ENCODE measurements at places on chromosomes 16 and 17.

- no peak for DNase-seq
These were observed 12.7 kb upstream of the FLYWCH1 start for GRCh38 chr16:2898831-2899563.

DNA sequence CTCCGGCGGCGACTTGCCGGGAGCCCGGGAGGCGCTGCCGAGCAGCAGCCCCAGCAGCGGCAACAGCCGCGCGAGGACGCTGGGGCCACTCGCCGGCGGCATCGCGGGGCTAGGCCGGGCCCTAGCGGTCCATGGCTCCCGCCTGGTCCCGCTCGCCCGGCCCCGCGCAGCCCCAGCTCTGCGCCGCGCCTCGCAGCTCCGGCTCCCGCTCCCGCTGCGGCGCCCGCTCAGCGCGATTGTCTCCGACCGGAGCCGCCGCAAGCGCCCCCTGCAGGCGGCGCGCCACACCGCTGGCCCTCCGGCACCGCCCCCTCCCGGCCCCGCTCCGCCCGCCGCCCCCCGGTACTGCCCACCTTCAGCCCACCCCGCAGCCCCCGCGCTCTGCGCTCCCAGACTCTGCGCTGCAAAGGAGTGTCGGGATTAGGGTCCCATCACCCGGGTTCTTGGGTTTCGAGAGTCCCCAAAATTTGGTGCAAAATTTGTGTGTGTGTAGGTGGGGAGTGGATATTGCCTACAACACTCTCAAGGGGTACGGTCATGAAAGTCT is at the start of gene FAM171A2:
FAM171A2 (minus strand) TSS at position 241 of the 547 bp plus-strand sequence; CDS start at position 102, 139 bp downstream.
- peak; percentile 47 for DNase-seq

DNA sequence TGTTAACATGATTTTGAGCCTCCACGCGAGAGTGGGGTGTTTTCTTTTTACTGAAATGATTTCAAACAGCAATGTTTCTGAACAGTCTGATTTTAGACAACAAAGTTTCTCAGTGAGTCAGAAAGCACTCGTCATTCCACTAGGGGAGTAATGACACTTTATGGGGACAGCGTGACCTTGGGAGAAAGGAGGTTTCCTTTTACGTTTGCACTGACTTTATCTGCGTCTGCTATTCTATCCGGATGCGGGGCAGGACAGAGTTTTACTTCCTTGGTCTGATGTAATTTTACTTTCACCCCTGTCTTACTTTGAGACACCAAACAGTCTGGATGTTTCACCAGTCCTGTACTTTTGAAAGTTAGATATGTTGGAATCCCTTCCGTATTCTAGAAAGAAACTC is 20.7 kb downstream of the SLC47A1 start:
- no peak for DNase-seq

GRCh38 chr17:77875881-77876509 is 82.5 kb upstream of the TNRC6C start:
- peak; percentile 34 for DNase-seq

DNA sequence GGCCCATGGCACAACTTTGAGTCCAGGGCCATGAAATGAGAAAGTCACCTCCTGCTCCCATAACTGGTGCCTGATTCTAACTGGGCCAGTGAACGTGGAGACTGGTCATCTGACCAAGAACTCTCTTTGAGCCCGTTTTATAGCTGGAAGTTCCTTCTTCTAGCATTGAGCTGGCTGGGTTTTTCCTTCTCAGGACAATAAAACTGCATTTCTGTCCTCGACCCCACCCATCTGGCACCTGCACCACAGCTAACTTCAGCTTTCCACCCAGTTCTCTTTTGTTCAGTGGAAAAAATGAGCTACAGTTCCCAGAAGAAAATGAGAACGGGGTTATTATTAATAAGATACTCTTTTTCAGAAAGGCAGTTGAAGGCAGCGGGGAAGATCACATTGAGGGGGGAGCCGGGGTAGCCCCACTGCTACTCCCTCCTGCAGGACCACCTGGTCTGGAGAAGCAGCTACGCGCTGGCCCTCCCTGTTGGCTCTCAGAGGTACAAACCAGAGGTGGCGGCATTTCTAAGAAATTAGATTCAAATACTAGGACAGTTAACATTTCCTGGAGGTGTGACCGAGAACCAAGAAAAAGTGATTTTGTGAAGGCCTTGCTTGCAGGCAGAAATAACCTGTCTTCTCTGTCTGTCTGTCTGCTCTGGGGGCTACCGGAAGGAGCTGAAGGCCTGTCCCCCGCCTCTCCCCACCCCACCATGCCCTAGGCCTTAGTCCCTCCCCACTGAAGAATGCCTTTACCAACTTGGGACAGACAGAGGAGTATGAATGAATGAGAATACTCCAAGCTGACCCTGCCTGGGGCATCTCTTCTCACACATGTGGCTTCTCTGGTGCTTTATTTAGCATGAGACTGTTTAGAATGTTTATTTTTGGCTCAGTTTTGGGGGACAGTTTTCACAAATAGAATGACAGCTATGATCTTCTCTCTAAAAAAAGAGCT is 123.9 kb downstream of the XYLT1 start:
- no peak for DNase-seq

- DNase-seq, result no peak
These were observed 2.0 kb upstream of the PCTP start for GRCh38 chr17:55748841-55749240.

DNA sequence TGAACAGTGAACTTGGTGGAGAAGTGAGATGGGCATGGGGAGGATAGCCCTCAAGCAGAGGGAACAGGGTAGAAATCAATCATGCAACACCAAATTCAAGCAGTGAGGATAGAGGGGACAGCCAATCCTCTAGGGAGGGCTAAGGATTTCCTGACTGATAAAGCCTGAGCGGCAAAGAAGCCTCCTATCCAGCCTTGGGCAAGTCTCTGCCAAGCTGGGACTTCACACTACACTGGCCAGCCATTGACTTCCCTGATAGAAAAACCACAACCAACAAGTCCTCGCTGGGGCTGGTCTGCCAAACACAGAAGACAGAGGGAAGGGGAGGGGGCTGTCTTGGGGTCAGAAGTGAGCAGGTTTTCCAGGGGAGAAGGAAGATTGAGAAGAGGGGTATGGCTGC is 2.5 kb upstream of the FBXL19 start:
- DNase-seq, result no peak

DNA sequence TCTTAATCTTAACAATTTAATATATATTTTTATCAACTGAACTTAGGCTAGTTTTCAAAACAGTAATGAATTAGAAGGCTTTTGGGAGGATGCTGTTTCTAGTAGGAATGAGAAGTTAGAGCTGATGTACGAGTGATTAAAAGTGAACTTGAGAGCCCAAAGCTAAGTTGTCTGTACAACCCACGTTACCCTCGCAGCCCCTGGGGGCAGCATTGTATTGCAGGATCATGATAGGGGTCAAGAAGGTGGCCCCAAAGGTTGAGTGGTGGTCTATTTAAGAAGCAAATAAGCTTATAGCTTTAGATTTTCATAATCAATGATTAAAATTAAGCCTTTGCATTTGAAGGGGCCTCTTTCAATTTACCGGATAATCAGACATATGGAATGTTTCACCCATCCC is 33.7 kb upstream of the ALDH3A2 start:
- no peak for DNase-seq

GRCh38 chr17:247767-248166 is 66.3 kb upstream of the DOC2B start:
- DNase-seq, result no peak

- DNase-seq, result no peak
These were observed 329 bp downstream of the SMARCD2 start for GRCh38 chr17:63842173-63842539.

GRCh38 chr17:17590141-17590751 is 1.3 kb downstream of the PEMT start:
- no peak for DNase-seq

DNA sequence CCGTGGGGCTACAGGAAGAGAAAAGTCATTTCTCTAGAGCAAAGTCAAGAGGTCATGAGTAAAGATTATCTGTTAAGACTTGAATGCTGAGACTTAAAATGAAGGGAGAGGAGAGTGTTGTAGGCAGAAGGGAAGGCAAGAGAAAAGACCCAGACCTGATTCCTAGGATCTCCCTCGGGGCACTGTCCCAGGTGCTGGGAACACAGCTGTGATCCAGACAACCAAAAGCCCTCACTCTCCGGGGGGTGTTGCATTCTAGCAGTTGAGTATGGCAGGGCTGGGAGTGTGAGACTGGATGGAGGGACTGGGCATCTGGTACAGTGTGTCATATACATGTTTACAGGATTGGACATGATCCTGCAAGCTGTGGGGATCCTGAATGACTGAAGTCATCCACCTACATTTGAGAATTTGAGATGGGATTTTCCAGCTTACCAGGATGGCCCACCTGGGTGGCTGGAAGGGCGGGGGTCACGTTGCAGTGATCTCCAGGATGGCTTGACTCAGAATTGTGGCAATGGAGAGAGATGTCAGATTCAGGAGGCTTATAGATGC is 29.1 kb downstream of the ARSG start:
- no peak for DNase-seq

- DNase-seq, result no peak
These were observed 6.8 kb downstream of the ERN1 start for GRCh38 chr17:64123114-64123513.

DNA sequence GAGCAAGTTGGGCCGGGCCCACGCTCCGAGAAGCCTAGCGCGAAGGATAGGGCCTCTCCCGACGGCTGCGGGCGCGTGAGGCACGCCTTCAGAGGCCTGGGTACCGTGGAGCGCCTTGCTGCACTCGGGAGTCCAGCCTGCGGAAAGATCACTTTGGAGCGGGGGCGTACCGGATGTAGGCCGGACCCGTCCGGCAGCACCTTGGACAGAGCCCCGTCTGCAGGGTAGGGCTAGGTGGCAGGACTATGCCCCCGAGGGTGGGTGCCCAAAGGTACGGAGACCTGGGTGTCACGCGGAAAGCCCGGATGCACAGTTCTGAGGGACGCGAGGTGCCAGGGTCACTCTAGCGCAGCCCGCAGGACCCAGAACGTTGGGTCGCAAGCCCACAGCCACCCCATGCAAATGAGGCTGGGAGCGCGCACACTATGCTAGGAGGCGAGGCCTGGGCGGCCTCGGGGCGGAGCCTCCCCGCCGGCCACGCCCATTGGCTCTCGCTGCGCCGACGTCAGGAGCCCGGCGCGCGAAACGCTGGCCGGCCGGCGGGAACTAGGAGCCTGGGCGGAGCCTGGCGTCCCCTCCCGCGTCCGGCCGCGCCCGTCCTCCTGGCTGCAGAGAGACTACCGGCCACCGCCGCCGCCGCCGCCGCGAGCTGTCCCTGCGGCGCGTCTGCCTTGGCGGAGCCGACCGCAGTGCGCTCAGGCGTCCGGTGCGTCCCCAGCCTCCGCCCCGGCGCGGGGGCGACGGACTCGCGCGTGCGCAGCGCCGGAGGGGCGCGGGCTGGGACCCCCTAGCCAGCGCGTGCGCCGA is at the start of gene PAQR4:
PAQR4 (plus strand) TSS at position 611 of the 807 bp plus-strand sequence. CDS start 327 bp downstream, outside the sequence.
- DNase-seq, result peak; percentile 79

DNA sequence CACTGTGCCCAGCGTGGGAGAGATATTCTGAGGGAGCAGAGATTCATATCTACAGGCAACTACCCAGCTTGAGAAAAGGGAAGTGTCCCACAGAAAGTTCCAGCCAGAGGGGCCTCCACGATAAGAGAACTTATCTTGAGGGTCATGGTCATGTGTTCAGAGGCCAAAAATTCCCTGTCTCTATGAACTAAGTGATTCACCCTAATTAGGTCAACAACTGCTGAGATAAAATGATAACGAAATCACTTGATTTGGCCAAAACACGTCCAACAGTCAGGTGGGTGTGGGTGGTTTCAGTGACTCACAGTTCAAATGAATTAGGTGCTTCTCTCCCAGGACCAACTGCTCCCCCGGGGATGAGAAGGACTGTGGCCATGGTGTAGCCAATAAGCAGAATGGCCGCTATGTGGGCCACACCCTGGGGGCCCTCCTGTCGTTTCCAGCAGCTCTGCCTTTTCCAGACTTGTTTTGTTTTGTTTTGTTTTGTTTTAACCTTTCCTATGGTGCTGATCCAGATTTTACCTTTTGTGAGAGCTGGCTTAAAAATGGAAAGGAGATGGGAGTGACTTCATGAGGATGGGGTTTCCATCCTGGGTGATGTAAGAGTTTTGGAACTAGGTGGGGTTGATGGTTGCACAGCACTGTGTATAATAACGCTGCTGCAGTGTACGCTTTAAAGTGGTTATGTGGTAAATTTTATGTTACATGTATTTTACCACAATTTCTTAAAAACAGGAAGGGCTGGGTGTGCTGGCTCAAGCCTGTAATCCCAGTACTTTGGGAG is 8.7 kb downstream of the DNAI2 start:
- no peak for DNase-seq

DNA sequence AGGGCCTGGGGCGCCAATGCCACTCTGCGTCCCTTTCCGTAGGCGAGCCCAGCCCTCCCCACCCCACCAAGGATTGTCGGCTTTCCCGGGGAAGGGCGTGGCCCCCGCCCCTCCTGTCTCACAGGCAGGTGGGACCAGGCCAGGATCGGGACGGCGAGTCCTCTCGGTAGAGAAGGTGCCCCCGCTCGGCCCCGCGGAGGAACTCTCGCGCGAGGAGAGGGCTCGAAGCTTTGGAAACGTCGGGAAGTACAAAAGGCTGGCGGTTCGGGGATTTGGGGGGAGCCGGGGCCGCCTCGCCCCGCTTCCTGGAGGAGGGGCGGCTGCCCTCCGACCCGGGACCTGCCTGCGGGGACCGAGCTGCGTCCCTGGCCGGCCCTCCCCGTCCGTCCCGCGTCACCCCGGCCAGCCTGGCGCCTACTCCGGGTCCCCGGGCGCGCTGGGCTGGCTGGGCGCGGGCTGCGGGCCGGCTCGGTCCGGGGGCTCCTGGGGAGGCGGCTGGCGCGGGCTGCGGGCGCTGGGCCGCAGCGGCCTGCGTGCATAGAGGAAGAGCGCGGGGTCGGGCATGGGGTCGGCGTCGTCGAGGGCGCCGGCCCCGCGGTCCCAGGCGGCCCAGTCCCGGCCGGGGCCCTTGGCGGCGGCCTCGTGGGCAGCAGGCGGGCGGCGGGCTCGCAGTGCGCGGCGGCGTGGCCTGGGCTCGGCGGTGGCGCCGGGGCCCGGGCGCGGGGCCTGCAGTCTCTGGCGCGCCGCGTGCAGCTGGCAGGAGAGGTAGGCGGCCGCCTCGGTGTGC is 12.6 kb upstream of the CLUH start:
- DNase-seq, result no peak

- DNase-seq, result peak; percentile 84
These were observed 1.8 kb upstream of the RARA start for GRCh38 chr17:40307001-40307730.

GRCh38 chr16:23279721-23280153 is 22.4 kb upstream of the SCNN1B start:
- DNase-seq, result no peak

Data from AG10803 (cell line).